Endodermal cell (in vitro differentiated cells): ENCODE measurements at places on chromosomes 11 and 22. TPM values are rescaled to one million over a fixed set of nuclear protein-coding genes. Genes with fewer than 3 reads are reported as not detected.
A peak's percentile ranks its signal among the peaks of the same experiment; 100 is the strongest.

The CTSW gene
- not detected in 2 replicates for total RNA-seq

DNA sequence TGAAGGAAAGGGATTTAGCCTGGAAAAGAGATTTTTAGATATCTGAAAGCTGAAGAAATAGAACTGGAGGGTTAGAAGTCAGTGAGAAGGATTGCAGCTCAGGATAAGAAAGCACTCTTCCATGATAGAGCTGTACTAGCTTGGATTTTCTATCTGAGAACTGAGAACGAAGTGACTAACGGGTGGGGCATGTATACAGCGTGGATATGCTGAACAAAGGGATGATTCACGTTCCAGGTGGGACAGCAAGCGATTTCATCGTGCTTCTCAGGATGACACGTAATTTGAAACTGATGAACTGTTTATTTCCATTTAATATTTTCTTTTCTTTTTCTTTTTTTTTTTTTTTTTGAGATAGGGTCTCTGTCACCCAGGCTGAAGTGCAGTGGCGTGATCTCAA lies 53.0 kb downstream of the GRAMD1B start:
- DNase-seq = no peak

DNA sequence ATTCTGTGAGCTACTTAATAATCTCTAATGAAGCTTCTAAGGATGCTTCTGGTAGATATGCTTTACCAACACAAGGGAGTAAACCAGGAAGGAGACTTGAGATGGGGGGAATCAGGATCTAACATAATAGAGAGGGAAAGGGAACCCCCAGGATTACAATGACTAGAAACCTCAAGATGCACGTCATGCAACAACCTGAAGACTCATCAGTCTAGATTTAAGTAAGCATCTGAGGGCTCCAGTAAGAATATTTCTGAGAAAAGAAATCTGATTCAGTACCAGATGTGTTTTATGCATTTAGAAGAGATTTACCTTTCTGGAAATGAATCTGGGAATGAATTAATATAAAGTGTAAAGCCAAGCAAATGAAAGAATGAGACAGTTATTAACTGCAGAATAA lies 15.2 kb downstream of the KDM4D start:
- DNase-seq = no peak

DNA sequence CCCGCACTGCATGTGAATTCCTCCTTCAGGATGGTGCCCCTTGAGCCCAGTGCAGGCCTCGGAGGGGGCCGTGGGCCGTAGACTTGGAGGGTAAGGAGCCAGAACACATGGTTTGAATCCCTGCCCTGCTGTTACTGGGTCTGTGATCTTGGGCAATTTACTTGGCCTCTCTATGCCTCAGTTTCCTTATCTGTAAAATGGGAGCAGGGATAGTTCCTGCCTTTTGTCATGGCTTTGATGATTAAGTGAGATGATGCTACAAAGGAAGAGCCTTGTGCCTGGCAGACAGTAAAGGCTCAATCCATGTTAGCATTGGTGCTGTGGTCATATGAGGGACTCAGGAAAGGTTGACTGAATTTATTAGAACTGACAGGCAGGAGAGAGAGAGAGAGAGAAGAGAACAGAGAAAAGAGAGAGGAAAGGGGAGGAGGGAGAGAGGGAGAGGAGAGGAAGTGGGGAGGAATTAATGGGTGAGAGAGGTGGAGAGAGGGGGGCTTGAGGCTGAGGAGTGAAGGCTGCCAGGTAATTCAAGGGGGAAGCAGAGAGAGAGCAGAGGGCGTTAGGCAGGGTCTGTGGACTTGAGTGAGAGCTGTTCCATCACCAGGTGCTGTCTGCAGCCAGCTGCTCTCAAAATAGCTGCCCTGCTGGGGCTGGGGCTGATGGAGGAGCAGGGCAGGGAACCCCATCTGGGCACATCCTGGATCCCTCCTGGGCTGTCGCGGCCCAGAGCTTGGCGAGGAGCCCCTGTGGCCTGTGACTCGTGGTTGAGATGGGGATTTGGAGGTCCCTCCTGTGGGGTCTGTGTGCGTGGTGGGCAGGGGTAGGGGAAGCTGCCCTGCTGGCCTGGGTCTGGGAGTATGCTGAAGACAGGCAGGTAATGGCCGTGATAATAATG lies 44.1 kb downstream of the MCM5 start:
- peak; percentile 67 for DNase-seq

- no peak for DNase-seq
Observed at GRCh38 chr22:39518996-39519680, 1.2 kb upstream of the ATF4 start.
